Hippocampal formation (tissue), 2 donors: ENCODE measurements at places on chromosomes 6 and 20.

DNA sequence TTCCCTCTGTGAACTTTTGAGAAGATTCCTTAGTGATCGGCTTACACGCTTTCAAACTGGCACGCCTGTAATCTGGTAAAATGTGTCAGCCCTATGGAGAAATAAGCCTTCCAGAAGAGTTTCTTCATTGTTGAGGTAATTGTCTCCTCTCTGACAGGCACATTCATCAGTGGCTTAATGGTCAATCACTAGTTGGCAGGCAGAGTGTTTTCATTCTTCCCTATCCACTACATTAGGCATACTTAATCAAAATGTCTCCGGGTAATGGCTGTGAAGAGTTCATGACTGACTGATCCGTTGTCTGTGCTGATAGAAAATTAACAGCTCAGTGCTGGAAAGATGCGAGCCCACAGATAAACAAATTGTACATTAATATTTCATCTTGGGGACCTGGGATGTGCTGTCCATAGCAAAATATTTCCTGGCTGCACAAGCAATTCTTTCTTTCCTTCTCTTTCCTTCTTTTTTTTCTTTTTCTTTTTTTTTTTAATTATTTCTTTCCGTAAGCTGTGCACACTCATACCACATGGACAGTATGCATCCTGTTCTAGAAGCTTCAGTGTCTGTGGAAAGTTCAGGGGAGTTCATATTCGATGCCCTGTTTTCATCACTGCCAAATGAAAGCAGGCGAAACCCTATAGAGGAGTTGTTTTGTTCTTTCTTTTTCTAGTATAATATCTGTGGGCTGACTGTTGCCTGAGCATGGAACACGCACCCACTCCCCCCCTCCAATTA is 31.4 kb downstream of the TSHZ2 start:
- DNase-seq, result no peak

DNA sequence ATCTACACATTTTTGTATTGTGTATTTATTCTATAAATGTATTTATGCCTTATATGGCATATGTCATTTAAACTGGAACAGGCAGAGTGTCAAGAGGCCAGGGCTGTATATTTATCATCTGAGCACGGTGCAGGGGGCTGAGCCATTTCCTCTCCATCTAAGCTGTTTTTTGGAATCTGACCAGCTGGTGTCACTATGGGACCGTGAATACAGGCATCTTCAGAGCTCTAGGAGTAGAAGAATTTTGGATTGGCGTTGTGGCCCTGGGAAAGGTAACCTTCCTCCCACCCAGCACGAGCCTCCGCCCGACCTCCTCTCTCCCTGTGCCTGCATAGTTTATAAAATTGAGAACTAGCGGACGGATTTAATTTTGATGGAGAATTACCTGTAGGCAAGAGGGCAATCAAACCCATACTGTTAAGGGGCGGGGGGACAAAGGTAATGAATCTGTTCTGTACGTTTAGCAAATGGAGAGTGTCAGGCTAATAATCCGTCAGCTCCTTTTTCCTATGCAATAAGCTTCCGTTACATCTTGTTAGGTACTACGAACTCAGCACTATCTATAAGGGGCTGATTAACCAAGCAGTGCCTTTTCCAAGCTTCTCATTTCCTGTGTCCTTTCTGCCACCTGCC is 29.0 kb upstream of the EEF1E1 start:
- peak; percentile 14 for DNase-seq

DNA sequence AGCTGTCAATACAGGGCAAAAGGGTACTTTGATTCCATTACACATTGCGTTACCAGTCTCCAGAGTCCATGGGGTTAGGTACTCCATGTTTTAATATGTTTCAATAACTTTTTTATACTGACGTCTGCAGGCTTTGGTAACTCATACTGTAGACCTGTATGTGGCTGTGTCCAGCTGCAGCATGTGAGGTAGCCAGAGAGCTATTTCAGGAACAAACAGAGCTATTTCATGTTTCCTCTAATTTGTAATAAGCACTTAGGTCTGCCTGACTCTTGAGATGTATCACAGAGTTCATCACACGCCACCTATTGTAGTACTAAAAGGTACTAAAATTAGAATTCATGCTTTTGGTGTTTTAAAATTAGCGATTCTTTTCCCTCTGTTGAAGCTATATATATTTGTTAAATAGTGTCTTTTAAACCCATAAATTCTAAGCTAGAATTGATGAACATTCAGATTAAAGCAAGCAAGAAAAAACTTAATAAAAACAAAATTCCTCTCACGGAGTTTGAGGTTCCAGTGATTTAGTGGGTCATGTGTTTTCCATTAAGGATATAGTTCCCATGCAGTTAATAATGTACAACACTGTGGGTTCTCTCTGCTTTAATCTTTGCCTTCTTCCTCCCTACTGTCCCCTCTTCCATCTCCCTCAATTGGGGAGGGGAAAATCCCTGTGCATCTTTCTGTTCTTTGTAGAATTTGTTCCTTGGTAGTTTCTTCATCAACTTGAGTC is 37.0 kb downstream of the FOXO3 start:
- DNase-seq, result no peak

DNA sequence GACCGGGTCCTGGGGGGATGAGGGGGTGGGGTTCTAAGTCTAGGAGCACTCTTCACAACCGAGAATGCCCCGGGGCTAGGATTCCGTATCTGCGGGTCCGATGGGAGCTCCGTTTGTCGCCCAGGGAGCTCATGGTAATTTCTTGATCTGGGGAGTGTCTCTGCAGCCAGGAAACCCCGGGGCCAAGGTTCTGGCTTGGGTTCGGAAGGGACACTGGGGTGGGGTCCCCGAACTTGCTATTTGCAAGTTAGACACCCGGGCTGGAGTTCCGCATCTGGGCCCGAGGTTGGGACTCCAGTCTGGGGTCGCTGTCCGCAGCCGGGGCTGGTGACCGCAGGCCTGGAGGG is 397 bp downstream of the PEDS1 start:
- DNase-seq, result no peak

GRCh38 chr20:45355209-45356084 is 7.2 kb upstream of the SDC4 start:
- no peak for DNase-seq

- no peak for DNase-seq
Observed at GRCh38 chr6:17101422-17102257, at the start of gene STMND1. TSS of gene STMND1 (plus strand) at chr6:17102050. CDS start at chr6:17102258, 208 bp downstream.

- DNase-seq, result no peak
Observed at GRCh38 chr6:105282631-105283585, 103.1 kb upstream of the POPDC3 start.

GRCh38 chr6:153231048-153231646 is 100.1 kb upstream of the RGS17 start:
- DNase-seq, result peak; percentile 3

DNA sequence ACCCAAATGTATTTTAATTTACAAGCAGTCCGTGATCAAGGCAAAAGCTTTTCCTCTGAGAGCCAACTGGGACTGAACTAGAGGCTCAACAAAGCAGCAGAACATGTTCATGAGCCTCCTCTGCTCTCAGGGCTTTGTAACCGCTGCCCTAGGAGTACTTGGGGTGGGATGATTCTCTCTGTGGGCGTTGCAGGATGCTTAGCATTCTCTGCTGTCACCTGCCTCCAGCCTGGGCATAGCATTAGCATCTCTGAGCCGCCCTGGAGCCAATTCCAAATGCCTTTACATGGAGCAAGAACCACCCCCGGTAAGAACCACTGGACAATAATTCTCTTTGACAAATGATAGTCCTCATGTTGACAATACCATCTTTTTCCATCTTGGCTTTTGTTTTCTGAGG is 237.6 kb upstream of the CDH4 start:
- DNase-seq, result no peak

GRCh38 chr6:138560130-138560860 is 61.0 kb upstream of the NHSL1 start:
- DNase-seq, result no peak

DNA sequence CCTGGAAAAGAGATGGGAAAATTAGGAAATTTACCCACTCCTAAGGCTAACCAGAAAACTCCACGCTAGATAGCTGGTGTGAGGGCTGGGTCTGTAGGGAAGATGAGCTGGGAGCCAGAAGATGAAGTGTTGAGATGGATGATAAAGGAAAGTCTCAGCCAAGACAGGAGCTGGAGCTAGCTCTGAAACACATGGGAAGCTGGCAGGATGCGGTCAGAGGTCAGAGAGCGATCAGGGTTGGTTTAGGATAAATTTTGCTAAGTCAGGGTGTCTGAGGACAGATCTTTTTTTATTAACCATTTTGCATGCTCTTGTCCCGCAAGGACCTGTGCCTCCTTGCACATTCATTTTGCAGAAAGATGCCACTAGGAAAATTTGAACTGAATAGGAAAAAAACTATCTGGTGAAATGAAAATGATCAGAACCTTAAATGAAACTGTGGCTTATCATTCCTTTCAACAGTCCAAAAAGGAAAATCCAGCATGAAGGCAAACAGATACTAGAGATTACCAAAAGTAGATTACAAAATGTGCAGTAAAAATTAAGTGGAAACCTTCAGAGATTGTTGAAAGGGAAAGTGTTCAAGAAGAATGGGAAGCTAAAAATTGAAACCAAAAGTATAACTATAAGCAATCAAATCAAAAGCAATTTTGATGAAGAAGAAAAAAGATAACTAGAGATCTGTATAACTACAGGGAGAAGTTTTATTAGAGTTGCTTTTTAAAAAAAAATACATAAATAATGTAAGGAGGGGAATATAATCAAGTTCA is 10.7 kb upstream of the EDN1 start:
- no peak for DNase-seq

DNA sequence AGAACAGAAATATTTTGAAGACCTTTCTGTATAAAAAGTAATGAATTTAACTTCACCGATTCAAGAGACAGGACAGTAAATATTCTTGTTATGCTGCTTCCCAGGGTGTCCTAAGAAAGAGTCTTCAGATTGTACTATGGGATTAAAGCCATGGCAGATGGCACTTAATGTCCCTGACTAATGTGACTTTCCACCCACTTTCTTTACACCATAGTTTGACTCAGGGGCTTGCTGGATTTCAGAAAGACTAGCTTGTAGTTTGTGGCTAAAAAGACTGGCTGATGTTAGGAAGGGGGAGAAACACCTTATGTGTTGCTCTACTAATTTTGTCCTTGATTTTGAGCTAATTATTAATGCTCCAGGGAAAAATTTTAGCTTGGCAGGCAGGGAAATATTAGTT is 75.9 kb downstream of the UTRN start:
- no peak for DNase-seq

- DNase-seq, result no peak
Observed at GRCh38 chr6:162638931-162639574, 88.5 kb downstream of the PRKN start.

GRCh38 chr6:163301726-163302635 is 112.5 kb upstream of the QKI start:
- no peak for DNase-seq

GRCh38 chr20:8334641-8335040 is 202.6 kb downstream of the PLCB1 start:
- no peak for DNase-seq

- no peak for DNase-seq
Observed at GRCh38 chr6:75546381-75546780, 52.8 kb upstream of the FILIP1 start.

- DNase-seq, result no peak
Observed at GRCh38 chr6:74114428-74114827, 418.4 kb downstream of the CD109 start.

GRCh38 chr20:63118303-63119120 is 97.4 kb downstream of the YTHDF1 start:
- no peak for DNase-seq

GRCh38 chr6:44078827-44079671 is 48.2 kb downstream of the MRPL14 start:
- DNase-seq, result no peak

- no peak for DNase-seq
Observed at GRCh38 chr20:24892522-24892921, 56.5 kb upstream of the CST7 start.

- DNase-seq, result no peak
Observed at GRCh38 chr20:62222266-62222850, 2.3 kb upstream of the HRH3 start.

DNA sequence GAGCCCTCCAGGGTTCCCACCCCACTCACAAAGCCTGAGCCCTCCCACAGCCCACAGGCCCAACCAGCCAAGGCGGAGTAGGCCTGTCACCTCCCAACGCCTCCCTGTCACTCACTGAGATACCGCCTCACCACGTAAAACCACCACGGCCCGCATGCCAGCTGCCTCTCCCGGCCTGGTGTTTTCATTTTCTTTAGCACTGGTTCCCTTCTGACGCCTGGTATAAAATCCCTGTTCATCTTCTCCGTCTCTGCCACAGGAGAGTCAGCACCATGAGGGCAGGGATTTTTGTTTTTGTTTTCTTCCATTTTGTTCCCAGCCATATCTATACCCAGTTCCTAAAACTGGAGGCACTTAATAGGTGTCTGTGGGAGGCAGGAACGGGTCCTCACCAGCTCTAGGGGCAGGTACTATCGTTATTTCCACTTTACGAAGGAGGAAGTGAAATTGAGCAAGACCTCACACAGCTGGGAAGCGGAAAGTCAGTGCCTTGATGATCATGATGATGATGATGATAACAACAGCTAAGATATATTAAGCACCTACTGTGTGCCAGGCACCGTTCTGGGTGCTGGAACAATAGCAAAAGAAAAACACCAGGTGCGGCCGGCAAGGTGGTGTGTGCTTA is 58.6 kb downstream of the SNAI1 start:
- no peak for DNase-seq

GRCh38 chr6:150486048-150486447 is 113.6 kb upstream of the PLEKHG1 start:
- DNase-seq, result no peak

GRCh38 chr6:50128420-50129005 is 78.8 kb upstream of the DEFB112 start:
- DNase-seq, result no peak

DNA sequence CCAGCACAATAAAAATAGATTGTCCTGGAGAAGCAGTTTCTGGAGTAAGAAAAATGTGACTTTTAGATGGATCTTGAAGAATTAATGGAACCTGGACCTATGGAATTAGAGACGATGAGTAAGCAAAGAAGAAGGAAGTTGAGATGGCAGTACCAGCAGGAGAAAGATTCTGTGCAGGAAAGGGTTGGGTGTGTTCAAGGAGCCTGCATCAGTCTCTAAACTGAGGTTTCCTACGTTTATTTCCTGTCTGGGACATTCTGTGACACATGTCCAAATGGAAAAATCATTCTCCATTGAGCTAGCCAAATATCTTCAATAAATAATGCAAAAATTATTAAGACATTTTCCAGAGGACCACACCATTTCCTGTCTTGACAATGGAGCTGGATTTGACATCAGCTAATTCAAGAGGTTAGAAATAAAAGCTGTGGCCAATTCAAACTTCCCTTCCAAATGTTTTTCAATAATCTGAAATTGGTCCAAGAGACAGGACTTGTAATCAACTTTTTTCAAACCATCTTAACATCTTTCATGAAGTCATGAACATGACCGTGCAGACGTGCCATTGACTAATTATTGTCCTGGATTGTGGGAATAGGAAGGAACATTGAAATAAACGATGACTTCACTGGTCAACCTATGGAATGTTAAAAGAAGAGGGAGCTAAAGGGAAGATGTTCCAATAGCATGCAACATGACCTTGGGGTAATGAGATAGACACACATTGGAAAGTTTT is 198.3 kb downstream of the ZNF217 start:
- DNase-seq, result no peak

DNA sequence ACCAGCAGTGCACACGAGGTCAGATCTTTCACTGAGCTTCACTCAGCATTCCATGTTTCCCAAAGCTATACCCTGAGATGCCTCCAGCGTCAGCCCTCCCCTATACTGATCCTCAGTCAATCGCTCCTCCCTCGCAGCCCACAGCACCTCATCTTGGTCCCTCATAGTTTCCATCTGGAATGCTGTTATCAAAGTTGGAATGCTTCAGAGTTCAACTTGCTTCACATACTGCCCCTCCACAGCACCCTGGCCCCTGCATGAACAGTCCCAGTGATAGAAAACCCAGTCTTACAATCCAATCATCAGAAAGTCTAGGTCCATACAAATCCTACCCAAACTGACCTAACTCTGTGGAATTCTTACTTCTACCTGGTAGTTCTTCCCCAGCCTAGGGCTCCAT is 20.0 kb downstream of the SPAG4 start:
- DNase-seq, result no peak
